ENCODE measurements at places on chromosomes 16 and 17.
A peak's percentile ranks its signal among the peaks of the same experiment; 100 is the strongest.

DNA sequence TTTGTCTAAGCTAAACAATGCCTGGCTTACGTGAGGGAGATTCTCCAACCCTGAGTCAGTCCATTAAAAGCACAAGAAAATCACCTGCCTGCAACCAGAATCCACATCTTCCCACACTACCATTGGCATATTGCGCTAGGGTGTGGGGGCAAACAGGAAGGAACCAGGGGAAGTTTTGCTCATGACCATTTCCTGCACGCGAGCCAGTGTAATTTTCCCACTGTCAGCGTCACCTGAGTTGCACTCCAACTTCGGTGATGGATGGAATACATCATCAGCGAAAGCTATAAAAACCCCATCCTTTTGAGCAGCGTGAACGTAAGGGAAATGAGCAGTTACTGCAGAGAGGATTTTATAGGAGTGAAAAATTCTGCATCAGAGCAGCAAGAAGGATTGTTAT is 167.9 kb upstream of the NOL11 start:
- no peak for DNase-seq

DNA sequence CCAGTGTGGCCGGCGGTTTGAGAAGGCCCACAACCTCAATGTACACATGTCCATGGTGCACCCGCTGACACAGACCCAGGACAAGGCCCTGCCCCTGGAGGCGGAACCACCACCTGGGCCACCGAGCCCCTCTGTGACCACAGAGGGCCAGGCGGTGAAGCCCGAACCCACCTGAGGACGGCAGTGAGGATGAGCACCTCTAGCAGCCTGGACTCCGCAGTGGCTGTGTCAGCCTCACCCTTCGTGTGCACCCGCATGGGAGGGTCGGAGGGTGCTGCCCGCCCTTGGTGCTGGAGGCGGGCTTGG is 16.7 kb downstream of the ZNF276 start:
- DNase-seq: no peak

DNA sequence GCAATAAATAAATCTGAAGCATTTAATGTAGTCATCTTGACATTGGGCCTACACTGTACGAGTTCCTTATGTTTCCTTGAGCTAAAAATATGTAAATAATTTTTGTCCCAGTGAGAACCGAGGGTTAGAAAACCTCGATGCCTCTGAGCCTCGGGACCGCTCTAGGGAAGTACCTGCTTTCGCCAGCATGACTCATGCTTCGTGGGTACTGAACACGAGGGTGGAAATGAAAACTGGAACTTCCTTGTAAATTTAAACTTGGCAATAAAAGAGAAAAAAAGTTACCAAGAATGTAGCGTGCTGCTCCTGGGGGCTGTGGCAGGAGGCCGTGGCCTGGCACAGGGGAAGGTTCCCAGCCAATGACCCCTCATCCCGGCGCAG is 74.1 kb downstream of the SOCS1 start:
- DNase-seq: peak; percentile 30

DNA sequence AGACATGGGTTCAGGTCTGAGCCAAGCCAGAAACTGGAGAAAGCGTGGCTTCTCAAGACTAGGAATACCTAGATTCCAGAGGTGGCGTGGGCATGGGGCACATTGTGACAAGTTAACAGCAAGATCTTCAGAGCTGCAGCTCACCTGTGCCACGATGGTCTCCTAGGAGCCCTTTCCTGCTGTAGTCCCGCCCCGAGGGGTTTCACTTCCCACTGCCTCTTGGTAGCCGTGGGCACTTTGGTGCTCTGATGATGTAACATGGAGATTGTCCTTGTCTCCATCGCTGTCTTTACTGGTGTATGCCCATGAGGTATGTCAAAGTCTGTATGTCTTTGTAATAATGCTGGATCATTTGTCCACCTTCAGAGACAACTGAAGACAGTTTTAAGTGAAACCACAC is 89.7 kb downstream of the WWOX start:
- DNase-seq: no peak

GRCh38 chr16:53430363-53430762 is 3.9 kb upstream of the RBL2 start:
- no peak for DNase-seq

GRCh38 chr16:11669380-11670146 is 1.3 kb downstream of the SNN start:
- no peak for DNase-seq

DNA sequence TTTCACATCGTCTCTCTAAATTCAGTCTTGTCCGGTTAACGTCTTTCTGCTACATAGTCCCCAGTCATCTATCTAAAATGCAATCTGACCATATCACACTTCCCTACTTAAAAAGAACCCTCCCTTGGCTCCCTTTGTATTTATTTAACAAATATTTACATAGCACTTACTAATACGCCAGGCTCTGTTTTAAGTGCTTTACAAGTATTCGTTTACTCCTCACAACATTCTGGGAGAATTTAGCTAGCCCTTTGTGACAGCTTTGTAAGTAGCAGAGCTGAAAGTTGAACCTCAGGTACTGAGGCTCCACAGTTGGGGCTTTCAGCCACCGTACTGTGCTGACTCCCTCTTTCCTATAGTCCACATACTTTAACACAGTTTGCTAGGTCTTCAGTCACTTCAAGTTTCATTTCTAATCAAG is 9.2 kb downstream of the PAFAH1B1 start:
- DNase-seq: no peak

DNA sequence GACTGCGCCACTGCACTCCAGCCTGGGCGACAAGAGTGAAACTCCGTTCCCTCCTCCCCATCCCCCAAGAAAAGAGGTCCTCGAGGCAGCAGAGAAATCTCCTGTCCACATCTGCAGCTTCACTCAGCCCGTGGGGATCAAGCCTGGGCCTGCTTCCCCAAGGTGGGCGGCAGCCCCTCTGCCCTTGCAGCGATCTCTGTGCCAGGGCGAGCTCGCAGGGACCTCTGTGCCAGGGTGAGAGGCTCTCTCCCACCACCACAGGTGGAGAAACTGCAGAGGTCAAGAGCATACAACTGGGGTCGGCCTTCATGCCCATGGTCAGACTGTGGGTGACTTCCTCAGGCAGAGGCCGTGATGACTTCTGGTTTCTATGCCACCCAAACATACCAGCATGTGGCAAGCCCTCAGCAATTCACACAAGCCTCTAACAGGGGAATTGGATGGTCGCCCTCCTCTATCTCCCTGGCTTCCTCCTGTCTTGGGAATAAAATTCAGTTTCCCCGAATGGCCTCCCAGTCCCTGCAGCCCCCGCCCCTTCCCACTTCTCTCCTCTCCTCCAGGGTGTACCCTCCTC is 5.5 kb downstream of the SLC43A2 start:
- no peak for DNase-seq

DNA sequence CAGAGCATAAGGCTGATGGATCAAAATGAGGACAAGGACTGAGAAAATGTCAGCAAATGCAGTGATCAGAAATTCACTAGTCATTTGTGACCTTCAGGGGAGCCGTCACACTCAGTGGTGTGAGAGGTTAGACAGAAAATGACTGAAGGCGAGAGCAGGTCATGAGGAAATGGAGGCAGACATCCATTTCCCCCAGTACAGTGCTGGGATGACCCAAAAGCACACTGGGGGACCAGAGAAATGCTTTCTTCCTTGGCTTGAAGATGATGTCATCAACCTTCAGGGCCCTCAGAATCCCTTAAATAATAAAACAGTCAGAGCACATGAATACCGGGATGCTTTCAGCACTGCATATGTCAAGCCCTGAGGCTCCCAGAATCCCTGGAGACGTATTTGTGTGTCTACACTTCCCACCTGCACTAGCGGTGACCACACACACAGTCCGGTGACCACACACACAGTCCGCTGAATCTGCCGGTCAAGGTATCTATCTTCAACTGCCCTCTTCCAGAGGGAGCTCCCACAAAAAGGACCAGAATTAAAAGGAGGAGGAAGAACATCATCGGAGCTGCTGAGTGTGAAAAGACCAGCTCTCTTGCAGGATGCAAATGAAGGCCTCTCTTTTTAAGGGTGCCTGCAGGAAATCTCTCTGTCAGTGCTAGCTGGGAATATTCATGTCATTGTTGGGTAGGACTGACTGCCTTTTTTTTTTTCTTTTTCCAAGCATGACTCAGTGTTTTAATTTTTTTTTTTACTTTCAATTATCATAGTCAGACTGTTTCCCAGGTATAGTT is 8.2 kb downstream of the UBE2O start:
- DNase-seq: no peak

DNA sequence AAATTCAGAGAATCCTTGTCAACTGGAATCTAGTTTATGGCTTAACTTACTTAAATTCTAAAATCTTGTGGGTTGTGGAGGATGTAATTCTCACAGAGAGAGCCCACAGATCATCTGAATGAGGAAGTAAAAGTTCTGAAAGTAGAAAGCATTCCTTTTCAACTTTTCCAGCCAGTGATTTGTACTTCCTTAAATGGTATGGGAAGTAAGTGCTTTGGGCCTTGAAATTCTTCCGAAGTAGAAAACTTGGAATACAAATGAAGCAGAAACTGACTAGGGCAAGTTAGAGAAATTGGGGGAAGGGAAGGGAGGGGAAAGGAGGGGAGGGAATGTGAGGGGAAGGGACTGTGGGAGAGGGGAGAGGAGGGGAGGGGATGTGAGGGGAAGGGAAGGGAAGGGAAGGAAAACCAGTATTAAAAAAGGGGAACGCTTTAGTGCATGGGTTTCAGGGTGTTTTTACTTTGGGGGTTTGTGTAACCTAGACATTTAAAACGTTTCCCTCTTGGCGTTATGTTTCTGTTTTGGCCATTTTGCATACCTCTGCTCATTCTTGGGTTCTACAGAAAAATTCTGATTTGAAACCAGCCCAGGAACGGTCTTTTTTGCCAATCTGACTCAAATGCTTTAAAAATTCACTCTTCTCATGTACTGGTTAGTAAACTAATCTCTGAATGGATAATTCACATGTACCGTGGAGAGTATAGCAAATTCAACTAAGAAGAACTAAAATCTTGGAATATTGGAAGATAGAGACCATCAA is 15.5 kb upstream of the SNTB2 start:
- DNase-seq: peak; percentile 41

DNA sequence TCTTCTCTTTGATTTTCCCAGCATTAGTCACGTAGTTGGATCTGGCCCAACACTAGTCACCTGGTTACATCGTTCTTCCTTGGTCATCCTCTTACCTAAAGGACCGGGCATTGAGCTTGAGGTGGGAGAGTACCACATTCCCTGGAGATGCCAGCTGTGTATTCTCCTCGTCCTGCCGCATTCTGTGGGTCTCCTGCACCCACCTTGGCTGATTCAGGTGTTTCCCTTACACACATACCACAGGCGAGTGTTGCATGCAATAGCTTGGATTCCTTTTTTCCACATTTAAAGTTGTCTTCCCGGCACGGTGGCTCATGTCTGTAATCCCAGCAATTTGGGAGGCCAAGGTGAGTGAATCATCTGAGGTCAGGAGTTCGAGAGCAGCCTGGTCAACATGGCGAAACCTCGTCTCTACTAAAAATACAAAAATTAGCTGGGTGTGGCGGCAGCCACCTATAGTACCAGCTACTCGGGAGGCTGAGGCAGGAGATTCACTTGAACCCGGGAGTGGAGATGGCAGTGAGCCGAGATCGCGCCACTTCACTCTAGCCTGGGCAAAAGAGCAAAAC is 21.6 kb upstream of the CLEC18C start:
- no peak for DNase-seq

DNA sequence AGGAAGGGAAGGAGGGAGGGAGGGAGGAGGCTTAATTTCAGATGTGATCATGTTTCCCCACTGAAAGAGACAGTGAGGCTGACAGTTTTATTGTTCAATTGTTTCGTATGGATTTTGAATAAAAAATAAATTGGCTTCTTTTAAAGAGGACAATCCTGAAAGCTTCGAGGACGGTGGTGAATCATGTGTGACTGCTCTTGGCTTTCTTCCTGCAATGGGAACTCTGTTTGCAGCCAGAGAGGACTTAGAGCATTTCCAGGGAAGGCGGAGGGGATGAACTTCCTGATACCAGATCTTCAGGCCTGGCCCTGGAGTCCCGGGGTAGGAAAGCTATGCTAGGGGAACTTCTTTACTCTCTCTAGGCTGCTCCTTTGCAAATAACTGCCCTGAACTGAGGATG is 72.8 kb upstream of the C16orf82 start:
- peak; percentile 35 for DNase-seq

- DNase-seq: no peak
These were observed 136.4 kb downstream of the ABCC6 start for GRCh38 chr16:16086653-16087446.

- no peak for DNase-seq
These were observed 37.8 kb downstream of the YWHAE start for GRCh38 chr17:1362065-1362848.

DNA sequence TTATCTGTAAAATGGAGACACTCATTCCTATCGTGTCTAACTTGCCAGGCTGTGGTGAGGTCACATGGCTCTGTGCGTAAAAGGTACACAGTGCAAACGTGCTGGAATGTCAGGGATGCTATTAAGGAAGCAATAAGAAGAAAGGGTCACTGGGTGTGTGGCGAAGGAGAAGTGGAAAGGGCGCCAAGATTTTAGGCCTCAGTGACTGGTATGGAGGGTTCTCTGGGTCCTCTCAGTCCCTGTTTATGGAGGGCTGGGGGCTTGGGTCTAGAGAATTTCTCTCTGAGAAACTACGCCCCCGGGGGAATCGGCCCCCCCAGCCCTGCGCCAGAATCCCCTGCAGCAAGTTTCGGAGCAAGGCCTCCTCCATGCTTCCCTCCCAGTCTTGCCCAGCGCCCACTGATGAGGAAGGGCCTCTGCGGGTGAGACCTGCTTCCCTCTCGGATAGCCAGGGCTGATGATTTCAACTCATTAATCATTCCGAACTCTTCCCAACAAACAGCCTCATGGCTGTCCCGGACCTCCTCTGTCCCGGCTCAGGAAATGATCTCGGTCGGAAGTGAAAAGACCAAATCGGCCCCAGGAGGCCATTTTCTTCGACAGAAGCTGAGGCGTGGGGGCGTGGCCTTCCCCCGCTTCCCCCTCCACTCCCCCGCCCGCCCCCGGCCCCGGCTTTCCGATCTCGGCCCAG is 1.2 kb upstream of the HEXIM1 start:
- peak; percentile 92 for DNase-seq

GRCh38 chr16:1941162-1942046 is 1.6 kb downstream of the MSRB1 start:
- DNase-seq: peak; percentile 63

GRCh38 chr16:88640498-88641247 is 2.3 kb downstream of the IL17C start:
- no peak for DNase-seq

GRCh38 chr17:50338645-50339044 is 7.3 kb upstream of the XYLT2 start:
- DNase-seq: no peak

DNA sequence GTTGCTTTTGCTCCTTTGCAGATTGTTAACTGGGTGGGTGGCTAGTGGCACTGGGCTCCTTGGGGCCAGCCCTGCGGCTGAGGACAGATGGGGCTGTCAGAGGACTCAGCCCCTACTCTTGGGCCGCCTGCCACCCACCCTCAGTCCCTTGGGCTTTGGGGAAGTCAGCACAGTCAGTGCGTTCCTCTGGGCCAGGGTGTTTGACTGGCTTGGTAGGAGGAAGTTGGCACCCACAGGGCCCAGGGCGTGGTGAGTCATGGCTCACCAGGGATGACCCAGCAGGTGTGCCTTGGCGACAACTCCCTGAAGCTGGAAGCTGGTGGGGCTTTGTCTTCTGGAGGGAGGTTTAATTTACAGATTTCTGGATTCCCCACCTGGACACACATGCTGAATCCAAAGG is 32.4 kb downstream of the HAPSTR1 start:
- DNase-seq: no peak

All from iris pigment epithelial cell (primary cell).